ENCODE measurements at places on chromosomes 16 and 17.

DNA sequence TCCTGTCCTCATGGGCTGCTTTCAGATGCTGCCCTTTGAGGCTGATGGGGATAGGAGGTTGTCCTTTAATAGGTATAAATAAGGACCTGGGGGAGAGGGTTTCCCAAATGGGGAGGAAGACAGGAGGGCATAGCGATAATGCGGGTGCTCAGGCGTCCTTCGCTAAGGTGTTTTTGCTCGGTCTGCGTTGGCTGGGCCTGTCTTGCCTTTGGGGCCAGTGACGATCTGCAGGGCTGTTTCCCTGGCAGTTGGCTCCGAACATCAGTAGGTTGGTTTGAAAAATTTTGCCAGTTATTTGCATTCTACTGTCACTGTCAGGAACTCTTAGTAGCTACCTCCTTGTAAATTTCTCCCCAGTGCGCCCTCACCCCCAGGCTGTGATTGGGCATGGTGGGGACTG, 37.8 kb upstream of the CDC42EP4 start:
- peaks cover 19% of the 10 kb centered on the region for H3K4me1 ChIP-seq
- H3K27me3 ChIP-seq, result no peaks in the 10 kb centered on the region
- no peak overlapping the region for H3K4me3 ChIP-seq

DNA sequence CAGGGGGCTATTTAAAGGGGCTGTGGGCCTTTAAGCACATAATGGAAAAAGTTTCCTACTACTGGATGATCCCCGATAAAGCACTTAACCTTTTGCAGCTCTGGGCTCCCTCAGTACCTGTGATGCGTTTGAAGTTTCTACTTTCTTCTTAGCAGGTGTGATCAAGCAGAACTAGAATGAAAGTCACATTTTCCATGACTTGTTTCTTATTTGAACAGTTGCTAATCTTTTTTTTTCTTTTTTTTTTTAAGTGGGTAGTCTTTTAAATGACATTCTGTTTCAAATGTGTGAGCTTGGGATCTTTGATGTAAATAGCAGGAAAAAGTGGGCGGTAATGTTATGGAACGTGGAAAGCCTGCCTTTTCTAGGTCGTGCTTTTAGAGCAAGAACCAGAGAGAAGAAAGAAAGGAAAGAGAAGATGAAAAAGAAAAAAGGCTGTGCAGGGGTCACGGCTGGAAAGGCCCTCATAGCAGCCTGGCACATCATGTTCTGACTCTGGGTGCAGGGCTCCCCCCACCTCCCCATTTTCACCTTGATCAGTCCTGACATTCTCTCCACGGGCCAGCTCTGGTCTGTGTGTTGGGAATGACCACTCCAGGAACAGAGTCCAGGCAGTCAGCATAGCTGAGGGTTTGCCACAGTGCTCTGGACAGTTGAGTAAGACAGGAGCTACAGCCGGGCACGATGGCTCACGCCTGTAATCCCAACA, 150.6 kb downstream of the CLEC16A start:
- no peak overlapping the region for H3K4me3 ChIP-seq
- peaks cover 4% of the 10 kb centered on the region for H3K4me1 ChIP-seq
- no peaks in the 10 kb centered on the region for H3K27me3 ChIP-seq
- no peak overlapping the region for H3K27ac ChIP-seq
- DNase-seq, result no peak

GRCh38 chr17:80491478-80492342, 15.3 kb upstream of the NPTX1 start:
- peak; percentile 92 for DNase-seq
- no peak overlapping the region for H3K4me3 ChIP-seq
- no peaks in the 10 kb centered on the region for H3K36me3 ChIP-seq
- H3K27ac ChIP-seq, result peak overlapping the region; percentile 91
- H3K27me3 ChIP-seq, result no peaks in the 10 kb centered on the region

GRCh38 chr16:27698266-27698665, 148.3 kb downstream of the KATNIP start:
- H3K36me3 ChIP-seq, result peaks cover 13% of the 10 kb centered on the region
- peak; percentile 96 for DNase-seq
- H3K4me1 ChIP-seq, result no peaks in the 10 kb centered on the region
- no peaks in the 10 kb centered on the region for H3K27me3 ChIP-seq
- H3K27ac ChIP-seq, result no peak overlapping the region
- no peak overlapping the region for H3K4me3 ChIP-seq

- DNase-seq, result no peak
- H3K27me3 ChIP-seq, result no peaks in the 10 kb centered on the region
- H3K4me1 ChIP-seq, result no peaks in the 10 kb centered on the region
- no peaks in the 10 kb centered on the region for H3K36me3 ChIP-seq
- no peak overlapping the region for H3K27ac ChIP-seq
Observed at GRCh38 chr16:57826706-57827625, 24.7 kb upstream of the KIFC3 start.

DNA sequence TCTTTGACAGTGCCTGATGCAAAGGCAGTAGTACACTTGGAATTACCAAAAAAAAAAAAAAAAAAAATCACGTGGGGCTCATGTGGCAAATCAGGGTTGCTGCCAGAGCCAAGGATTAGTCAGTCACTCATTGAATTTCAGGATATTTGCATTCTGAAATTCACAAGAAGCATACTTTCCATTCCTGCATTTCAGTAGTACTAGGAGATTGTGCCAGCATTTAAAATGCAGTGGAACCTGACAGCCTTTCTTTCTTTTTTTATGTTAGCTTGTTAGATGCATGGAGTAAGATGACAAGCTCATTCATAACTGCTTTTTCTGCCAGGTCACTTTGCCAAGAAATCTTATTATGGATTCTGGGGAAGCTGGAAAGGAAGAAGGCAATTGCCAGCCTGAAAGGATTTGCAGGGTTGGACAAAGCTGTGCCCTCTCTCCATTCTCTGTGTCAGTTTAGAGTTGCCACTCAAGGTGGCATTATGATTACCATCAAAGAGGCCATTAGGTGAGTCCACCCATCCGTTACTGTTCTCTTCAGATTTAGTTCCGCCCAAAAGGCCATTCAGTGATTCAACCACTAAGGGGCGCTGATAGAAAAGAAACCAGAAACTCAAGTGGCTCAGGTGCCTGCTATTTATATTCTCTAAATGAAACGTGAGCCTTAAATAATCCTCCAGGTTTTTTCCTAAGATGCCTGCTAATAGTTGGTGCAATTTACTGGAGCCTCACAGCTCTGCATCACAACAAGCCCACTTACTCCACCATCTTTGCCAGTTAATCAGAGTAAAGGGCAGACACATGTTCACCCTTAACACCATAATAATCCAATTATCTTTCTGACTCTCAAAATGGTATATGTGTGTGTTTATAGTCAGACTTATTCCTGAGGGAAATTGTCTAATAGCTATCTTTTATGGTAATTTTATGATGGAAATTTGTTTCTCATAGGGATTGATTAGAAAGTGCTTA, 59.0 kb downstream of the TANGO6 start:
- H3K4me3 ChIP-seq, result no peak overlapping the region
- no peaks in the 10 kb centered on the region for H3K36me3 ChIP-seq
- H3K27ac ChIP-seq, result no peak overlapping the region
- H3K27me3 ChIP-seq, result no peaks in the 10 kb centered on the region

DNA sequence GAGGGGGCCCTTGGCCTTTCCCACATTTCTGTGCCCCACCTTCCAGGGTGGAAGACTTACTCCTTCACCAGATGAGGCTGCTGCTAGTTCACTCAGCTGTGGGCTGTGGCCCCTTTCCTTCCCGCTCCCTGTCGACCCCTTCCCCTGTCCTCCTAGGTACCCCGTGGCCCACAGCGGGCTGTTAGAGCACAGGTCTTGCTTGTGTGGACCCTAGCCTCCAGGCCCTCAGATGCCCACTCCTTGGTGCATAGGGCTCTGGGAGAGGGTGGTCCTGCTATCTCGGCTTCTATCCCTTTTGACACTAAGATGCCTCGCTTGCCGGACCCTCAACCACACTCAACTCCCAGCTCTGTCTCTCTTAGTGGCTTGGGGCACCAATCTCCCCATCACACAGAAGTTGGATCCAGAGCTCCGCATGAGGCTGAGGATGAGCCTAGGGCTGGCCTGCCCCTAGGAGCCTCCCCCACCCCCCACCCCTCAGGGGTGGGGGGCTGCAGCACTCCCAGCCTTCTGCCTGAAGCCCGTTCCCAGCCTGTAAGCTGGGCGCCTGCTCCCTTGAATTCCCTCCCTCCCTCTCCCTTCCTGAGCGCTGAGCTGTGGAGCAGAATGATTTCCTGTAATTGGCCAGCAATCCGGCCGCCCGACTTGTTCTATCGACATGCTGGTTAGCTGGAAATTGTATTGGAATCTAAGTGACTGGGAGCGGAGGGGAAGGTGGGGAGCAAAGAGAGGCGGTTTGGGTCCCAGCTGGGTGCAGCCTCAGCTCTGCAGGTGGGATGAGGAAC, 30.9 kb downstream of the DCAKD start:
- H3K27ac ChIP-seq, result no peak overlapping the region
- peak; percentile 85 for DNase-seq
- H3K4me1 ChIP-seq, result peaks cover 7% of the 10 kb centered on the region
- no peak overlapping the region for H3K4me3 ChIP-seq
- peaks cover 11% of the 10 kb centered on the region for H3K36me3 ChIP-seq

DNA sequence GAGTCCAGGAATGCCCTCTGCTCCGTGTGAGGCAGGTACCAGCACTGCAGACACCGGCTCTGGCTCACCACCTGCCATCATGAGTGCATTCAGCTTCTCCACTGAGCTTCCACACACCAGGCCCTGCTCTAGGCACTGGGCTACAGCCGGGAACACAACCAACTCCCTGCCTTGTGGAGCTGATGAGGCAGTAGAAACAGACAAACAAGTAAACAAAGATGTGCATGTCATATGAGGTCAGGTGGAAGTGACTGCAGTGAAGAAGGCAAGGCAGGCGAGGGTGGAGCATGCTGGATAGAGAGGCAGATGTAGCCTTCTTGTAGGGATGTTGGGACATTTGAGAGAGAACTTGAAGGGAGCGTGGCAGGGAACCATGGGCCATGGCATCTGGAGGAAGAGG, 5.0 kb downstream of the NLRC5 start:
- H3K4me3 ChIP-seq, result no peak overlapping the region
- H3K36me3 ChIP-seq, result no peaks in the 10 kb centered on the region
- DNase-seq, result no peak
- H3K4me1 ChIP-seq, result no peaks in the 10 kb centered on the region

DNA sequence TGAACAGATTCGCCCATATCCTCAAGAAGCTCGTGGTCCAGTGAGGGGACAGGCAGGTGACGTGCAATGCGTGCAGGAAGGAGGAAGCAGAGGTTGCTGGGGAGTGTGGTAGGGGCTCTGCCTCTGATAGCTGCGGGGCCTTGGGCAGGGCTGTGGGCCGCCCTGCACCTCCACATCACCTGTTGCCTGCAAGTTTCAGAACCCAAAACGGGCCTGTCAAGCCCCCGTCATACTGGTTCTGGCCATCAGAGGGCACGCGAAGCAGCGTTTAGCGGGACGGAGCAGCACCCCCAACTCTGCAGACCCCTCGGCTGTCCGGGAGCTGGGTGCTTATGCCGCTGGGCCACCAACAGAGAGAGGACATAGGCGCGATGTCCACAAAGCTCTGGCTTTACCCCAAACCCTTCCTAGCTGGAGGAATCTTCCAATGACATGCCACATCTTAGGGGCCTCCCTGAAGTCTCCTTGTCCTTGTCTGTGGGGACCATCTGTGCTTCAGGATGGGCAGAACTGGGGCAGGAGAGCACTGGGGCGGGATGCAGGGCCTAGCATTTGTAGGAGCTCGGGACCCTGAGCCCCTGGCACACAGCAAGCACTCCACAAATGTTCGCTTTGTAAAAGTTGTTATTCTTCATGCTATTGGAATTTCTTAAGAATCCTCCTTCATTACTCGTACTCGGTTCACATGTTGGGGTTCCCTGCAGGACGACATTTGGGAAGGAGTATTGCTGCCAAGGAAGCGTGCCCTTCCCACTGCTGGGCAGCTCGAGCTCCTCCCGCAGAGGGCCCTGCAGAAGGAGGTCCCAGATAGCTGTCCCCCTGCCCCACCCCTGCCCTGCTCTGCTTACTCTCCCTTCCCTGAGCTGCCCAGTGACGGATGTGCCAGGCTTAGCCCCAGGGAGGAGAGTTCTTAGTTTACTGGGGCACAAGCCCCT, 64.3 kb downstream of the CNGB1 start:
- H3K4me1 ChIP-seq, result no peaks in the 10 kb centered on the region
- no peak overlapping the region for H3K27ac ChIP-seq
- H3K27me3 ChIP-seq, result no peaks in the 10 kb centered on the region
- DNase-seq, result peak; percentile 87

GRCh38 chr17:31527606-31528005, 136.1 kb downstream of the RAB11FIP4 start:
- no peaks in the 10 kb centered on the region for H3K4me1 ChIP-seq
- H3K27ac ChIP-seq, result no peak overlapping the region
- H3K27me3 ChIP-seq, result no peaks in the 10 kb centered on the region
- peaks cover 26% of the 10 kb centered on the region for H3K36me3 ChIP-seq
- no peak overlapping the region for H3K4me3 ChIP-seq

- no peak overlapping the region for H3K27ac ChIP-seq
- no peaks in the 10 kb centered on the region for H3K36me3 ChIP-seq
- H3K27me3 ChIP-seq, result peaks cover 27% of the 10 kb centered on the region
Observed at GRCh38 chr17:77281122-77281903, 140.5 kb downstream of the SEC14L1 start.

- H3K36me3 ChIP-seq, result peaks cover 31% of the 10 kb centered on the region
- DNase-seq, result no peak
- no peak overlapping the region for H3K4me3 ChIP-seq
- no peaks in the 10 kb centered on the region for H3K27me3 ChIP-seq
- H3K27ac ChIP-seq, result no peak overlapping the region
Observed at GRCh38 chr17:58997756-58998553, 108.7 kb downstream of the TRIM37 start.

DNA sequence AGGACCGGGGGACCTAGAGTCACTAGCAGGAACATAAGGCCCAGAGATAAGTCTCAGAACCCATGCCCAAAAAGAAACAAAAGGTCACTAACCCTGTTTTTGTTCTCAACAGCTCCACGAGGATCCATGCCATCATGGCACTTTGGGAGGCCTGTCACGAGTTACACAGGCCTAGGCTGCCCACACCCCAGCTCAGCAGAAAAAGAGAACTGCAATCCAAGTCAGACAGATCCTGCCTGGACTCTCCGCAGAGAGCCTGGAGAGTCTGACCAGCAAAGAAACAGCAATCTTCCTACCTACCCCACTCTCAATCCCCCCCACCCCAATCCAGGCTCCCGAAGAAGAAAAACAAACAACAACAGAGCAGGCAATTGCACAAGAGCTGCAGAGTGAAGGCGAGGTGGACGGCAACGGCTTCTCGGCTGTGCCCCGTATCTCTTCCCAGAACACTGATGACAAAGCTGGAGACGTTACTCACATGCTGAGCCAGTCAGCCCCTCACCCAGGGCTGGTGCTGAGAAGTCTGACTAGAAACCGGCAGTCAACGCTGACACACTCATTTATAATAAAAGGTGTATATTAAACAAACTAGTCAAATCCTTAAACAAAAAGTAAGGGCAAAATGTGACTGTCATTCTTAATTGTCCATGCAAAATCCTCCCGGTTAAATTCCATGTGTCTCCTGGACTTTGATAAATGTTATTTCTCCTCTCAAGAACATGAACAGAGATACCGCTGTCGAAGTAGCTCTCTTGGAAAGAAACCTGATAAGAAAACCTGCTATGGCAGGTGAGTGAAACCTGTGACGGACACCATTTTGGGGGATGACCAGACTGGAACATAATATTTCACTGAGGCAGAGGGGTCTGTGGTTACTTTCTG, 89.3 kb downstream of the SMG6 start:
- peaks cover 13% of the 10 kb centered on the region for H3K4me1 ChIP-seq
- H3K27ac ChIP-seq, result peak overlapping the region; percentile 50
- peak; percentile 71 for DNase-seq
- peaks cover 38% of the 10 kb centered on the region for H3K36me3 ChIP-seq

- no peaks in the 10 kb centered on the region for H3K27me3 ChIP-seq
Observed at GRCh38 chr16:89383095-89384003, 107.0 kb downstream of the ANKRD11 start.

All from endodermal cell (in vitro differentiated cells).